ENCODE measurements at places on chromosomes 2 and 18. TPM values are rescaled to one million over a fixed set of nuclear protein-coding genes. Genes with fewer than 3 reads are reported as not detected.

DNA sequence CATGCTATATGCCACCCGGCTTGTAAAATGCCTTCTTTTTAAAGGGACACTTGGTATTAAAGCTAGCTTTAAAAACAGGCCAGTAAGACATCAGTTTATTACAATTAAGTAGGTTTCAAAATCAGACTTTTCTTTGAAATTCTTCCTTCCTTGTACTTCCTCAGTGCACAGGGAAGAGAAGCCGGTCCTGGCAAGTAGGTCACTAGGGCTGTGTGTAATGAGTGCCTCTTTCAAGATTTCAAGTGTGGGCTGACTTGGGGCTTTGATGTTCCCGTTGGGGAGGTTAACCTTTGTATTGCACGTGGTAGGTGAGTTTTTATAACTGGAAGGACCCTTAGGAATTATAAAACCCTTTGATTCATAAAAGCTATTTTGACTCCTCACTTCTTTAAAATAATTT, 566.4 kb upstream of the ID2 start:
- H3K36me3 ChIP-seq, result no peaks in the 10 kb centered on the region
- peaks cover 3% of the 10 kb centered on the region for H3K4me1 ChIP-seq
- no peaks in the 10 kb centered on the region for H3K27me3 ChIP-seq
- no peak for DNase-seq

Gene NCK2
- 22.8 TPM for polyA plus RNA-seq

Gene CCNT2
- polyA plus RNA-seq, result 7.0 TPM

DNA sequence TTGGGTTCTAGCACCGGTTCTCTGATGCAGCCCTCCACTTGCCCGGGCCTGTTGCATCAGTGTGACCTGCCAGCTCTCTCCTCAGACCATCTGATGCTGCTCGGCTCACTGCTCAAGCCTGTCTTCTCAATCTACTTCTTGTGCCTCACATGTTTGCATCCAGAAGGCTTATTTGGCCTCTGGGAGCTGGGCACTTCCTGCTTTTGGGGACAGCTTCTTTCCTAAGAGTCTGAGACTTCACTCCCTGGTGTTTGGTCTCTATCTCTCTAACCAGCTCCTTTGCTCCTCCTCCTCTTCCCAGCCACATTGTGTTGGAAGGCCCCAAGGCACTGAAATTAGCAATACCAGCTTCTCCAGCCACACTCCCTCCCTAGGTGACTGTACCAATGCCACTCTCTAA, 212.8 kb downstream of the CDCA7 start:
- H3K36me3 ChIP-seq, result no peaks in the 10 kb centered on the region
- no peaks in the 10 kb centered on the region for H3K27me3 ChIP-seq
- H3K27ac ChIP-seq, result no peak overlapping the region
- no peak overlapping the region for H3K4me3 ChIP-seq

- peak overlapping the region; percentile 17 for H3K4me3 ChIP-seq
- H3K27me3 ChIP-seq, result no peaks in the 10 kb centered on the region
- no peaks in the 10 kb centered on the region for H3K36me3 ChIP-seq
- H3K4me1 ChIP-seq, result peaks cover 34% of the 10 kb centered on the region
- no peak for DNase-seq
Observed at GRCh38 chr2:230869914-230870543, 5.3 kb downstream of the ITM2C start.

DNA sequence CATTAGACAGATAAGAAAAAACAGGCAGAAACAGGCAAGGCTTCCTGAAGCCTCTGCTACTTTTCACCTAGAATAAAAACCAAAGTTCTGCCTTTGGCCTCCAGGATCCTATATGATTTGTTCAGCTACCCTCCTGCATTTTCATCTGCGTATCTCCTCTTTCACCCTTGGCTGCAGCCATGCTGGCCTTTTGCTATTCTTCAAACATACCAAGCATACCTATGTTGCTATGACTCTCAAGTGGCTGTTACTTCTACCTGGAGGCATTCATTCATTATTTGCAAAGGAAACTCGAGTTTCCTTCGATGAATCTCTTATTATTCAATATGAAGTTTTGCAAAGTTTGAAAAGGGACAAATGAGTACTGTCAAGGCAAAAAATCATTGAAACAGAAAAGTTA, 106.4 kb upstream of the HNMT start:
- no peaks in the 10 kb centered on the region for H3K36me3 ChIP-seq
- no peaks in the 10 kb centered on the region for H3K4me1 ChIP-seq
- DNase-seq, result no peak
- no peak overlapping the region for H3K27ac ChIP-seq

GRCh38 chr2:151775057-151775740, 40.9 kb upstream of the NEB start:
- no peaks in the 10 kb centered on the region for H3K36me3 ChIP-seq
- no peaks in the 10 kb centered on the region for H3K4me1 ChIP-seq
- DNase-seq, result no peak
- no peaks in the 10 kb centered on the region for H3K27me3 ChIP-seq
- H3K4me3 ChIP-seq, result no peak overlapping the region
- H3K27ac ChIP-seq, result no peak overlapping the region

DNA sequence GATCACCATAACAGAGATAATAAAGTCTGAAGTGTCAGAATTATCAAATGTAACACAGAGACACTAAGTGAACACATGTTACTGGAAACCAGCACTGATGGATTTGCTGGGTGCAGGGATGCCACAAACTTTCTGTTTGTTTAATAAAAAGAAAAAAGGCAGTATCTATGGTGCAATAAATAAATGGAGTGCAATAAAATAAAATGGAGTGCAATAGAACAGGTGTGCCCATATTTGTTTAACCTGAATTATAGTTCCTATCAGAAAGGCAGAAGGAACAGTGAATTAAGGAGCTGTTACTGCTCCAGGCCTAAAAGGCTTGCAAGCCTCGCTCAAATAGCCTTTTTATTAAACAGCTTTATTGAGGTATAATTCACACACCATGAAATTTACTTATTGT, 81.0 kb upstream of the KIDINS220 start:
- no peak for DNase-seq
- no peaks in the 10 kb centered on the region for H3K27me3 ChIP-seq
- H3K4me3 ChIP-seq, result no peak overlapping the region
- H3K36me3 ChIP-seq, result no peaks in the 10 kb centered on the region

DNA sequence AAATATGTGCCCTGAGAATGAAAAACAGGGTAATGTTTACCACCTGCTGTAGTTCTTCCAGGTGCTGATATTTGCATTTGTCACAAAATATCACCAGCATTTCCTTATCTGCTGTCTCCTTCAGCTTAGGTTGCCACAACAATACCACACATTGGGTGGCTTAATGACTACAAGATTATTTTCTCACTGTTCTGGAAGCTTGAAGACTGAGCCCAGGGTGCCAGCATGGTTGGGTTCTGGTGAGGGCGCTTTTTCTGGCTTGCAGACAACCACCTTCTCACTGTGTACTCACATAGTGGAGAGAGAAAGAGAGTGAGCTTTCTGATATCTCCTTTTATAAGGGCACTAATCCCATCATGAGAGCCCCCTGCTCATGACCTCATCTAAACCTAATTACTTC, 407.5 kb upstream of the RGPD4 start:
- H3K27ac ChIP-seq, result no peak overlapping the region
- no peak overlapping the region for H3K4me3 ChIP-seq
- H3K27me3 ChIP-seq, result no peaks in the 10 kb centered on the region
- H3K36me3 ChIP-seq, result no peaks in the 10 kb centered on the region

Gene SPHKAP
- polyA plus RNA-seq, result not detected

- DNase-seq, result no peak
- no peak overlapping the region for H3K27ac ChIP-seq
- no peak overlapping the region for H3K4me3 ChIP-seq
- no peaks in the 10 kb centered on the region for H3K36me3 ChIP-seq
Observed at GRCh38 chr2:204239411-204240165, 303.0 kb downstream of the ICOS start.

GRCh38 chr18:44625386-44625785, 55.3 kb upstream of the SETBP1 start:
- H3K4me3 ChIP-seq, result no peak overlapping the region
- H3K4me1 ChIP-seq, result peaks cover 2% of the 10 kb centered on the region
- no peak for DNase-seq

Gene RAPGEF4
- 3.8 TPM for polyA plus RNA-seq

Gene EVX2
- not detected for polyA plus RNA-seq

Gene PNPT1
- polyA plus RNA-seq, result 9.0 TPM

DNA sequence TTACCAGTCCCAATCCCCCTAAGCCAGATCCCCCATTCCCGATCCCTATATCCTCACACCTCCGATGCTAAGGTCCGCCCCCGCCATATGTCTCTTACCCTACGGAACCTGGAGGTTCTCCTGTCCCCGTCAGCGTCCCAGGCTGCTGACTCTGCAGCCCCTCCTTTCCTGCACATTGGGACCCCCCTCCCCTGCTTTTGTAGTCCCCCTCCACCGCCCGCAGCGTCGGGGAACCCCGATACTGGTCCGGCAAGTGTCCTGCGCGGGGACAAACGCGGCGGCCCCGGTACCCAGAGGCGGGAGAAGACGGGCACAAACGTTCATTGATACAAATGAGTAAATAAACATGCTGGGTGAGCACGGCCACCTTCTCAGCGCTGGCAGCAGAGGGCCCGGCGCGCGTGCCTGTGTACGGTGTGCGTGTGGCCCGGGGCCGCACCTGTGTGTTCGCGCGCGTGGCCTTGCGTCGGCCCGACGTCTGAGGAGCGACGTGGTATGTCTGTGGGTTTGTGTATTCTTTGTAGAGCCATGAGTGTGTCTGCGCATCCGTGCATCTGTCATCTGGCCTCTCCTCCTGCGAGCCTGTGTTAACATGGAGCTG, 2.0 kb upstream of the CYP26B1 start:
- peaks cover 34% of the 10 kb centered on the region for H3K27me3 ChIP-seq
- DNase-seq, result peak; percentile 20
- no peak overlapping the region for H3K27ac ChIP-seq
- H3K4me3 ChIP-seq, result peak overlapping the region; percentile 35
- no peaks in the 10 kb centered on the region for H3K36me3 ChIP-seq

Gene HNMT
- polyA plus RNA-seq, result 69.2 TPM

- no peaks in the 10 kb centered on the region for H3K36me3 ChIP-seq
- no peak for DNase-seq
- no peak overlapping the region for H3K4me3 ChIP-seq
- no peaks in the 10 kb centered on the region for H3K27me3 ChIP-seq
- H3K4me1 ChIP-seq, result no peaks in the 10 kb centered on the region
Observed at GRCh38 chr2:123840016-123840415, 185.1 kb upstream of the CNTNAP5 start.

DNA sequence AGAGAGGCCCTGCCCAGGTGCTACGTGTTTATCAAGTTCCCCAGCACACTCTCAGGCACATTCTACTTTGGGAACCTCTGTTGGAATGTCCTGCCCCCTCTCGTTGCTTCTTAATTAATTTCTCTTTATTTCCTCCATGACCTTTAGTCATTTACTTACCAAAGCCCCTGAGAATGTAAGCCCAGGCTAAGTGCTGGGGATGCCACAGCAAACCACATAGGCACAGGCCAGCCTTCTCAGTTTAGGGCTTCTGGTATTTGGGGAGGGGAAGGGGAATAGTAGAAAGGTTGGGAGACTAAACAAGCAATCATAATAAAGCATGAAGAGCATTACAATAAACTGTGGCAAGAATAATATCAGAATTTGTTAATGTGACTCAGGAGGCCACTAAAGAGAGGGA, 85.7 kb downstream of the EVA1A start:
- no peak for DNase-seq
- H3K4me1 ChIP-seq, result peaks cover 4% of the 10 kb centered on the region
- H3K27me3 ChIP-seq, result no peaks in the 10 kb centered on the region
- no peak overlapping the region for H3K4me3 ChIP-seq
- no peaks in the 10 kb centered on the region for H3K36me3 ChIP-seq

DNA sequence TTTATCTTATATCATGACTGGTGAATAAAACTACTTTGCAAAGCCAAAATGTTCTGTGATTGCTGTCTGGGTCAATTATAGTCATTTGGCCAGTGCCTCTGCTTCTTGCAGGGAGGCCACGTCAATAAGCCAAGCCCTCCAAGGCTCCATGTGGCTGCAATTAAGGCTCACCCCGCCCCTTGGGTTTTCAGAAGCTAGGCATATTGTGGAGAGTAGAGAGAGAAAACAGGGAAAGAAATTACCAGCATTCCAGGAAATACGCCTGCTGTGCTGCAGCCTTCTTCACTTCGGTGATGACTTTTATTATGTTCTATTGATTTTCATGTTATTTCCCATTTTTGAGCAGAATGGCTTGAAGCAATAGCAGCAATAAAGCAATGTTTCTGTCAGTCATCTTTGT, 319.7 kb downstream of the SOX11 start:
- no peaks in the 10 kb centered on the region for H3K27me3 ChIP-seq
- H3K27ac ChIP-seq, result no peak overlapping the region
- no peak for DNase-seq
- no peaks in the 10 kb centered on the region for H3K36me3 ChIP-seq
- no peaks in the 10 kb centered on the region for H3K4me1 ChIP-seq
- no peak overlapping the region for H3K4me3 ChIP-seq

- no peak overlapping the region for H3K4me3 ChIP-seq
- no peaks in the 10 kb centered on the region for H3K27me3 ChIP-seq
- no peaks in the 10 kb centered on the region for H3K4me1 ChIP-seq
- no peak for DNase-seq
Observed at GRCh38 chr2:185337033-185337432, 401.6 kb upstream of the FSIP2 start.

DNA sequence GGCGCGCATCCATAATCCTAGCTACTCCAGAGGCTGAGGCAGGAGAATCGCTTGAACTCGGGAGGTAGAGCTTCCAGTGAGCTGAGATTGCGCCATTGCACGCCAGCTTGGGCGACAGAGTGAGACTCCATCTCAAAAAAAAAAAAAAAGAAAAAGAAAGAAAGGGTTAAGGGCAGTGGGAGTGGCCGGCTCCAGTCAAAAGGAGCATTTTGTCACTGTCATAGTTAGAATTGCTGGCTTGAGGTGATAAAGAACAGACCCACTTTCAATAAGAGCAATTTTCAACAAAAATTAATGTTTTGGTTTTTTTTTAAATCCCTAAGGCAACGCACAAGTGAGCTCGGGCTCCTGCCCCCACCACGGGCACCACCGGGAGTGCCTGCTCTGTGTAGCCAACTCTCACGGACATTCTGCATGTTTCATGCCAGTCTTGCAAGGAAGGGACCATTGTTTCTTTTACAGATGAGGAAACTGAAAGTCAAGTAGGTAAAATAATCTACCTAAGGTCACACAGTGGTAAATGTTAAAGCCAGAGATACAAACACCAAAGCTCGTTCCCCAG, 8.5 kb downstream of the CIB4 start:
- no peak for DNase-seq
- H3K27ac ChIP-seq, result no peak overlapping the region
- H3K27me3 ChIP-seq, result no peaks in the 10 kb centered on the region
- no peak overlapping the region for H3K4me3 ChIP-seq
- no peaks in the 10 kb centered on the region for H3K4me1 ChIP-seq

DNA sequence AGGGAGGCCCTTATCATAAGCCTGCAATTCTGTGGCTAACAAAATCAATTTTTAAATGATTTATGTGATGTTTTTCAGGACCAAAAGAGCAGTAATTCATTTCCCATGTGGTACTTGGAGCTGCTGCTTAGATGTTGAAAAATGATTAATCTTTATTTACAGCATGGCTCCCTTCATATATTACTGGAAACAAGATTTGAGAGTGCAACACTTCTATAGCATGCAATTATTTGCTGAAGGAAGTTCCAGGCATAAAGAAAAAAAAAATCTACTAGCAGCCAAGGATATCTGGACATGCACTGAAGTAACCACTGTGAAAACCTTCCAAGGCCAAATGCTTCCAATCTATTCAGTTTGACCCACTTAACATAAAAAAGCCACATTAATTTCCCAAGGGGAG, 186.3 kb downstream of the SLC8A1 start:
- no peak overlapping the region for H3K4me3 ChIP-seq
- no peak overlapping the region for H3K27ac ChIP-seq
- no peaks in the 10 kb centered on the region for H3K27me3 ChIP-seq
- DNase-seq, result no peak
- H3K4me1 ChIP-seq, result no peaks in the 10 kb centered on the region

- H3K27me3 ChIP-seq, result no peaks in the 10 kb centered on the region
- H3K27ac ChIP-seq, result no peak overlapping the region
- no peak for DNase-seq
- H3K4me1 ChIP-seq, result no peaks in the 10 kb centered on the region
- no peak overlapping the region for H3K4me3 ChIP-seq
- H3K36me3 ChIP-seq, result no peaks in the 10 kb centered on the region
Observed at GRCh38 chr2:33370636-33371265, 105.7 kb upstream of the RASGRP3 start.
